Stimulated activated CD4-positive, alpha-beta T cell treated with anti-CD3 and anti-CD28 coated beads, TNF-alpha, amount 100 ng/mL, for 24 hours (primary cell): ENCODE measurements at places on chromosomes 7 and 10.

- DNase-seq = no peak
These were observed 8.1 kb upstream of the FAM107B start for GRCh38 chr10:14782691-14783363.

DNA sequence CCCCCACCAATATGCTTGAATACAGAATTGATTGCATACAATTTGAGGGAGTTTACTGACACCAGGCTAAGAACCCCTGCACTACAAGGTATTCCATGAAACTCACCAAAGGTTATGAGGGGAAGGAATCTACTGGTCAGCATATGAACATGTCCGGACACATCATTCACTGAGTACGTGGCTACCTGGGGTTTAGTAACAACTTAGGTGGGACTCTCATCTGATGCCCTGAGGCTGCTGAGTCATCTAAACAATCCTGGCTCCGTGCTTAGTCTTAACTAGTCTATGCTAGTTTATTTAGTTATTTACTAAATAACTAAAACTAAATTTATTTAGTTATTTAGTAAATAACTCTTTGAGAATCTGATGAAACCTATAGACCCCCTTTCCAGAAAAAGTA is 11.3 kb downstream of the PI4K2A start:
- no peak for DNase-seq

DNA sequence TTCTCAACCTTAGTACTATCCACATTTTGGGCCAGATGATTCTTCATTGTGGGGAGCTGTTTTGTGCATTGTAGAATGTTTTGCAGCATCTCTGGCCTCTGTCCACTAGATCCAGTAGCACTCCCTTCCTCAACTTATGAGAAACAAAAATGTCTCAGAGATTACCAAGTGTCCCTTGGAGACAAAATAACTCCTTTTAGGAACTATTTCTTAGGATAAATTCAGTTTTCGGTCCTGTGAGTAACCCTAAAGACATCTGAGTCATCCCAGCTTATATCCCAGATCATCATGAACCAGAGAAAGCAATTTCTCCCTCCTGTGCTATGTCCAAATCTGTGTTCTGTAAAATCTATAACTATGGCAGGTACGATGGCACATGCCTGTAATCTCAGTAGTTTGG is 266.6 kb upstream of the PHYHIPL start:
- no peak for DNase-seq

GRCh38 chr7:142795339-142795863 is 24.6 kb downstream of the PRSS2 start:
- no peak for DNase-seq

DNA sequence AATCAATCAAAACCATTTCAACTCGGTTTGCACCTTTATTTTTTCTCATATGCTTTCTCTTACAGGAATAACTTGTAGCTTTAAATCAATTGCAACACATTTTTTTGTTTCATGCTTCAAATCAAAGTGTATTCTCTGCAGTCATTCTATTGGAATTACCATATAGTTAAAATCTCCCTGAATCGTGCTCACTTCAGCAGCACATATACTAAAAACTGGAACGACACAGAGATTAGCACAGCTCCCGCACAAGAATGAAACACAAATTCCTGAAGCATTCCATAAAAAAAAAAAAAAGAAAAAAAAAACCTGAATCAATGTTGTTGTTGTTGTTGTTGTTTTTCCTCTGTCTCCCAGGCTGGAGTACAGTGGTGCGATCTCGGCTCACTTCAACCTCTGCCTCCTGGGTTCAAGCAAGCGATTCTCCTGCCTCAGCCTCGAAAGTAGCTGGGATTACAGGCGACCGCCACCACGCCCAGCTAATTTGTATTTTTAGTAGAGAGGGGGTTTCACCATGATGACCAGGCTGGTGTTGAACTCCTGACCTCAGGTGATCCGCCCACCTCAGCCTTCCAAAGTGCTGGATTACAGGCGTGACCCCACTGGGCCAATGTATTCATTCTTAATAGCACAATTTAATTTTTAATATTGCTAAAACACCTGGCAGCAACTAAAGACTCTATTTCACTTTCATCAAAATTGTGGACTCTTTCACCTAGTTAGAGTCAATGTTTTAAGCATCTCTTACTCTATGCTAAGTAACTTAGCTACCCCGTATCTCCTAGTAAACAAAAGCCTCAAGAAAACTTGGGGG is 26.3 kb downstream of the ANKRD61 start:
- DNase-seq = no peak

DNA sequence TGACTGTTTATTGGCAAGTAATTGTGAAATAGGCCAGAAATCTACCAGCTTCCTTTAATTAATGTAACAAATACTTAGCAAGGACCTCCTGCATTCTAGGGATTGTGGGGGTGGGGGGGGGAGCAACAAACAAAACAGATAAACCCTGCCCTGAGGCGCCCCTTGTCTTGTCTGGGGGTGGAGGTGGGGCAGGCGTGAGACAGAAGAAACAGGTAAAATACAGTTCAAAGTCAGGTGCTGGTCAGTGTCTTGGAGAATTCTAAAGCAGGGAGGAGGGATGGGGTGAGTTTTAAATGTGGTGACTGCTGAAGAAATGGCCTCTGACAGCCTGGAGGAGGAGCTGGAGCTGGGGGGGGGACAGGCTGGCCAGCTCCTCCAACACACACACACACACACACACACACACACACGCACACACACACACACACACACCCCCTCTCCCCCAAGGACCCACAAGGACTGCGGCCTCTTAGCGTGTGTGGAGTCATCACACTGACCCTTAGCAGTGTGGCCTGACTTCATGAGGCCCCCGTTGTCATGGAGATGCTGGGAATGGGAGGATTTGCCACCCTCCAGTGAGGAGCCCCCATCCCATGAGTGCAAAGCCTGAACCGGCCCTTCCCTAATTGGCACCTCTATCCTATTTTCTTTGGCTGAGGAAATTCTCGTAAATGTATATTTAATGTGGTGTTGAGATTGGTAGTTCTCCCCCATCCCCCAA is 190.4 kb downstream of the MGMT start:
- DNase-seq = no peak

DNA sequence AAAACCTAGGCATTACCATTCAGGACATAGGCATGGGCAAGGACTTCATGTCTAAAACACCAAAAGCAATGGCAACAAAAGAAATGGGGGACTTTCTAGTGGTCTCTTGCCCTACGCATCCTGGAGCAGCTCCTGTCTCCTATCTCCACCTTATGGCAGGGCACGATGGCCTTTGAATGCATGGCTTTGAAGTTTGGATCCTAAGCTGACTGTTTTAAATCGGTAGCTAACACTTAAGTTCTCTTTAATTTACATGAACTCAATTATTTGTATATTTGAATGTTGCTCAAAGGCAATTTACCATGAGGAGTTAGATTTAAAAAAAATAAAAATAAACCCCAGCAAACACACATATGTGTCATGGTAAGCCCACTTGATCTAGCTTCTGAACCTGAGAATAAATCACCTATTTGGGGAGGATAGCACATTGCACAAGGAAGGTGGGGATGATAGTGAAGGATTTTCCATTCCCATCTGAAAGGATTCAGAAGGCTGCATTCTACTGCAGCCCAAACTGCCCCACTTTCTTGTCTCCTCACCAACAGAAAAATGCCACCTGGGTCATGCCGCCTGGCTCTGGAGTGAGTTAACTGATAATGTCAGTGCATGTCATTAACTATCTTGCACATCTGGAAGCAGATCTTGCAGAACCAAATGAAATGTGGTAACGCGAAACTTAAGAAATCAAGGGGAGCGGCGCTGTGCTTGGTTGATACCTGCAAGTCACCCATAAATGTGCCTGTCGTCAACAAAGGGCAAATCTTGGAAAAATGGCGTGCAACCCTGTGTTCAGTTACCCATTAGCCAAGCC is 12.4 kb downstream of the KLF6 start:
- DNase-seq = no peak

DNA sequence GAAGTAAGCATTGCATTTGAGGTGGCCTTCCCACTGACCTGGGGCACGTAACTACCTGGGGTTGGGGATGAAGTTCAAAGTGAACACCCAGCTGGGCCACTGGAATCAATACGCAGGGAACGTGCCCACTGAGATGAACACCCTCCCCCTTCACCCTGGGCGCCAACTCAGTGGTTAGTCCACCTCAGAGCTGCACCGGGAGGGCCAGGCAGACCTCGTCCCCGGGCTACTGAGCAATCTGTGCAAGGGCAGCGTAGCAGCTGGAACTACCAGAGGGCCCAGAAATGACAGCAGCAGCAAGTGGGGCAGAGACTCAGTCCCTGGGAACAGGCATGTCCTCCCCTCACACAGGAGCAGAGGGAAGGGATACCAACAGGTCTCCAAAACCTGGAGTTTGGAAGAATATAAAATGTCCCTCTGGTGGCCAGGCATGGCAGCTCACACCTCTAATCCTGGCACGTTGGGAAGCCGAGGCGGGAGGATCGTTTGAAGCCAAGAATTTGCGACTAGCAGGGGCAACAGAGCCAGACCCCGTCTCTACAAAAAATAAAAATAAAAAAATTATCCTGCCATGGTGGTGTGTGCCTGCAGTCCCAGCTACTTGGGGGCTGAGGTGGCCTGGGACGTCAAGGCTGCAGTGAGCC is 143.9 kb downstream of the SH3PXD2A start:
- DNase-seq = no peak

DNA sequence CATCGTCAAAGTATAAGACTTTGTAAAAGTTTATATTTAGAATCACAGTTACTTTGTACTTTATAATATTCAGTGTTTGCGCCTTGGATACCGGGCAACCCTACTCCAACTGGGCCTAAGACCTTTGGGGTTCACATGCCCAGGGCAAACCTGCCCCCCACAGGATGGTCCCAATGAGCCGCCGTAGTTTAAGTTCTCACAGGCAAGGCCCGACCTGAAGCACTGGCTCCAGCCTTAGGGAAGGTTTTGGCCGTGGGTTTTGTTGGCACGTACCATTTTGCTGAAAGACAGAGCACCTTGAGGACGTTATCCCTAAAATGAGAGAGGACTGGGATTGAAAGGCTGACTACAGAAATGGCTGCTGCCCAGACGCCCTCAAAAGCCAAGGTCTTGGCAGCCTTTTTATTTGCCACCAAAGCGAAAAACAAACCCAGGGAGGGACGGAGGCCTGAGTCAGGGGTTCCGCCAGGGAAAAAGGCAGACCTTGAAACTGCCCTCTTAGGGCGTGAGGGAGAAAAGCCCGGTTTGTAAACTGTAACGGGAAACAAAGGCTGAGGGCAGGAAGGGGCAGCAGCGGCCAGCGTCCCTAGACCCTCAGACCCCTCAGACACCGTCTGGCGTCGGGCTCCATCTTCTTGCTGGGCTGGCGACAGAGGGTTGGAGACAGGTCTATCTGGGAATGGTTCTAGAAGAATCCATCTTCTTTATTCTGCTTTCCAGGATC is at the start of gene CCDC172:
Gene CCDC172 (plus strand): TSS at position 222 of the 724 bp plus-strand sequence. CDS start 564 bp downstream, outside the sequence.
- no peak for DNase-seq

DNA sequence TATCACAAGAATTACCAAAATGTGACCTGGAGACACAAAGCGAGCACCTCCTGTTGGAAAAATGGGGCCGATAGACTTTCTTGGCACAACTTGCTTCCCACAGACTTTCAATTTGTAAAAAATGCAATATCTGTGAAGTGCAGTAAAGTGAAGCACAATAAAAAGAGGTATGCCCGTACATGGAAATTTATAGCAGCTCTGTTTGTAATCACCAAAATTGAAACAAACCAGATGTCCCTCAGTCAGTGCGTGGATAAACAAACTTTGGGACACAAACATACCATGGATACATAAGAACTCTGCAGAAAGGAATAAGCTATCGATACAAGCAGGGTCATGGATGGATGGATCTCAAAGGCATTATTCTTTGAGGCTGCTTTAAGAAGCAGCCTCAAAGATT is 33.6 kb downstream of the ARID5B start:
- no peak for DNase-seq

DNA sequence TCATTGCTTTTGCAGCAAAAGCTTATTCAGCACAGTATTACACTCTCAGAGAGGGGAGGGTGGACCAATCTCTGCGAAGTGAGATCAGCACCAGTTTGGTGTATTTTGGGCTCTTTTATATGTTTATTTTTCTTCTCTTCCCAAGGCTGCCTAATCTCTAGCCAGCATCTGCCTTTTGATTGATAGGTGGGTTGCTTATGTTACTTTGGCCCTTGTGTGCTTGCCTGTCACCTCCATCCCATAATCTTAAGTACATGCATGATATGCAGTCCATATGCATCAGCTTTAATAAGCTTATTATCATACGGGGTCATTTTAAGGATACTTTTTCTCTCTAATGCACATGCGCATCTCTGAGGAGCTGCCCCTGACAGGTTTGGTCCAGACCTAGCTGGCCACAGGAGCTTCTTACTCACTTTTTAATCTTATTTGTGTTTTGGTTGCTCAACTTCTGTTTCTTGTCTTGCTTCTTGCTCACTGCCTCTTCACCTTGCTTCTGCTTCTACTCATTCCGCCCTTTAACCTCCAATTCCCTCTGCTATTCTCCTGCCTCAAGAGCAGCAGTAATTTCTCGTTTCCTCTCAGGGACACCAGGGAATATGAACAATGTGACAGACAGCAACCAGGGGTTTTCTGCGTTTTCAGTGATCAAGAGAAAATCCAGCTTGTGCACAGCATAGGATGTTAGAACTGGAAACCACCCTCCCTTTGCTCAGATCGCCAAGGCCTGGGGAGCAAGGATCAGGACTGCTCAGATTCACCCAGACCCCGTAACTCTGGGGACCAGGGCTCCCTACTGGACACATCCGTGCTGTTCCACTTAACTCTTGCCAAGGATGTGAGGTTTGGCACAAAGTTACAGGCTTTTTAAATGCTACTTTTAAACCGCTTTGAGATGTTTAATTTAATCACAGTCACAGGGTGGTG is 10.0 kb downstream of the RGR start:
- no peak for DNase-seq

- no peak for DNase-seq
These were observed 19.7 kb upstream of the FKBP9 start for GRCh38 chr7:32937344-32938174.

GRCh38 chr7:148662646-148663045 is 36.1 kb upstream of the CUL1 start:
- DNase-seq = no peak

- DNase-seq = no peak
These were observed 28.6 kb upstream of the BMPER start for GRCh38 chr7:33876596-33877274.

DNA sequence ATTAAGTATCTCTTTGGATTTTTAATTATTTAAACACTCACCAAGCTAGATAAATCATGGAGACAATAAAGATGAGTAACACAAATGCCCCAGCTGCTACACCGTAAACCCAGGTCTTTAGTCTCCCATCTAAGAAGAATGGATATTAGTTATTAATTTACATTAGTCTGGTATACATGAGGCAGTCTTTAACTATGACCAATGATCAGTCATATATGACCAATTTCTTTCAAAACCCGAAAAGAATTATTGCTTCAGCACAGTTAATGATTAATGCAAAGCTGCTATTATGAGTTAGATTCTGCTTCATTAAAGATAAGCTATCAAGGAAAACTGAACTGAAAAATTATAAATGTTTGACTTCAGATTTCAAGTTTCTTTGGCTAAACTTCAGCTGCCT is 402.9 kb downstream of the PHF14 start:
- no peak for DNase-seq

GRCh38 chr10:128712661-128713400 is 586.6 kb upstream of the MKI67 start:
- no peak for DNase-seq

DNA sequence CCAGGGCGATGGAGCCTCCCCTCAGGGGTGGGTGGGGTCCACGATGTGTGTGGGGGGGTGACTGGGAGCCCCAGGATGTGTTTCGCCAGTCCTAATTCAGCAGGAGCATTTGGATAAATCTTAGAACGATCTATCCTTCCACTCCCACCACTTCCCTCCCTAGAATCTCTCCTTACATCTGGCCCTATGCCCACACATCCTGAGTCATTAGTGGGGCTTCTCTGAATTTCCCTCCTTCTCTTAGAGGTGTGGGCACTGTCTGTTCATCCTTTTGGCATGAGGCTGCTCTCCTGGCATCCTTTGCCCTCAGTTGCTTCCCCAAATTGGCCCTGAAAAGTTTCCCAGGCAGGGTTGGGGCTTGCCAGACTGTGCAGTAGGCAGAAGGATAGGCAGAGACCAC is 1.6 kb downstream of the GHRHR start:
- no peak for DNase-seq
